ENCODE measurements at places on chromosomes 2 and 18. TPM values are rescaled to one million over a fixed set of nuclear protein-coding genes. Genes with fewer than 3 reads are reported as not detected.

GRCh38 chr2:43142921-43143438 is 83.4 kb downstream of the ZFP36L2 start:
- DNase-seq: no peak

Gene SERPINB7
- total RNA-seq: not detected

- no peak for DNase-seq
Measured at GRCh38 chr2:240437551-240437860, 2.0 kb downstream of the GPC1 start.

DNA sequence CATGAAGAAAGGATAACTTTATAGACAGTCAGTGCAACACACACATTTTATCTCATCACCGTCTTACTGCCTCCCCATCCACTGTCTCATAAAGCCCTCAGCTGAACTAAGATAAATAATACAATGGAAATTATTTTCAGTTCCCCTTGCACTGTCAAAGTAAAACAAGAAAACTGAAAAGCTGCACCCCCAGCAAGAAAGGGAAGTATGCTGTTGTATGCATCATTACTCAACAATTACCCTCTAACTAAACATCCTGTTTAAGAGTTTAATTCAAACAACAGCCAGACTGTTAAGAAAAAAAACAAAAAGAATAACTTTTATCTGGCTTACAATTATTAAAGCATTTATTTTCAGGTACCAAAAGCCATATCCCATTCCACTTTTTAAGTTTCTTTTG is 25.0 kb downstream of the MPPE1 start:
- DNase-seq: no peak

- DNase-seq: no peak
Measured at GRCh38 chr2:42060028-42060427, 12.2 kb downstream of the PKDCC start.

DNA sequence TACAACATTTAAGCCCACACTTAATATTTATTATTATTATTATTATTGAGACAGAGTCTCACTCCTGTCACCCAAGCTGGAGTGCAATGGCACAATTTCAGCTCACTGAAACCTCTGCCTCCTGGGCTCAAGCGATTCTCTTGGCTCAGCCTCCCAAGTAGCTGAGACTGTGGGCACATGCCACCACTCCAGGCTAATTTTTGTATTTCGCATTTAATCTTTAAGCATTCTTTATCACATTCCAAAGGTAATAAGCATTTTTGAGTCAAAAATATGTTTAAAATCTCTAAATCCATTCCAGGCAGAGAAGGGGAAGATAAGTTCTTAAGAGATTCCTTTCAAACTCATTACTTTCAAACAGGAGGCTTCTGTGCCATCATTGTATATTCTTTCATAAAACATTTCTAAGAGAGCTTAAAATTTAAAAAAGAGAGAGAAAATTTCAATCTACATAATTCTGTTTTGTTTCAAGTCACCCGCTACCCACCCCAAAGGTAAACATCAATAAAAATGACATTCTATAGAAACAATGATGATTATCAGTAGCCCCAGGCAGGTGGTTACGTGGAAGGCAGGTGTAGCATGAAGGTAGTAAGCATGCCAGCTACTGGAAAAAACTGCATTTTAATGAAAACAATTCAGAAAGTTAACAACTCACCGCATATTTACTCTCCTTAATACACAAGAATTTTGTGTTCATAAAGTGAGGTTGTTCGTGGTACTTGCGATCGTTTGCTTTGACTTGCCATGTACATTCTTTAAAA is 84.4 kb upstream of the NARS1 start:
- DNase-seq: no peak
